ENCODE measurements at places on chromosomes 6 and 20.

DNA sequence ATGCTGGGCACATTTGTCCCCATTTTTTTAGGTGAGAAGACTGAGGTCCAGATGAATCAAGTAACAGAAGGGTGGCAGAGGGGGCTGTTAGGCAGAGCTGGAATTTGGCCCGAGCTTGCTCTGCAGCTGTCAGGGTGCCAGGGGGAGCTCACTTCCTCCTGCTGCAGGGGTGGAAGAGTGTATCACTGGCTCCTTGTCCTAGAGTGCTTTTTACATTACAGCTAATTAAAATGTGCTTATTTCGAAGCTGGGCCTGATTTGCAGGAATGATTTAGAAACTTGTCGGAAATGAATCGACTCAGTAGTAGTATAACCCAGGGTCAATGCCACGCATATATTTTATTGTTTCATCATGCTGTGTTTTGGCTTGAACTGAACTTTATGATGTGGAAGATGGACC is 11.1 kb downstream of the TOX2 start:
- no peak for DNase-seq

GRCh38 chr6:135087803-135088202 is 33.2 kb upstream of the HBS1L start:
- no peak for DNase-seq

- no peak for DNase-seq
Observed at GRCh38 chr6:548517-548916, 108.4 kb downstream of the HUS1B start.

DNA sequence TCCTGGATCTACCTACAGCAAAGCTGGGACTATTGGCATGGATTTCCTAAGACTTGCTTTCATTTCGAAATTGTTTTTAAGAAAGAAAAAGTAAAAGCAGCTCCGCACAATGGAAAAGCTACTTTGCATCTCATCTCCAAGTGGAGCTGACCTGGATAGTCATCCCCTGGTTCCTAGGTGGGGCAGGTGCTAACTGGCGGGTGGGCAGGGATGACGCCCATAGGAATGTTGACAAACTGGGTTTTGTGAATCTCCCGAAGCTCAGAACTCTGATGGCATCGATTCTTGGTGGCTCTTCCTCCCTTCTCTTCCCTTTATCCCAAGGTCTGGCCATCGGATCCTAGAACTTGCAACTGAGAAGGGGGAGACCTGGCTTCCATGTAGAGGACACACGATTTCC is 12.4 kb upstream of the EZR start:
- no peak for DNase-seq

- no peak for DNase-seq
Observed at GRCh38 chr20:62539198-62540045, 63.6 kb upstream of the GATA5 start.

DNA sequence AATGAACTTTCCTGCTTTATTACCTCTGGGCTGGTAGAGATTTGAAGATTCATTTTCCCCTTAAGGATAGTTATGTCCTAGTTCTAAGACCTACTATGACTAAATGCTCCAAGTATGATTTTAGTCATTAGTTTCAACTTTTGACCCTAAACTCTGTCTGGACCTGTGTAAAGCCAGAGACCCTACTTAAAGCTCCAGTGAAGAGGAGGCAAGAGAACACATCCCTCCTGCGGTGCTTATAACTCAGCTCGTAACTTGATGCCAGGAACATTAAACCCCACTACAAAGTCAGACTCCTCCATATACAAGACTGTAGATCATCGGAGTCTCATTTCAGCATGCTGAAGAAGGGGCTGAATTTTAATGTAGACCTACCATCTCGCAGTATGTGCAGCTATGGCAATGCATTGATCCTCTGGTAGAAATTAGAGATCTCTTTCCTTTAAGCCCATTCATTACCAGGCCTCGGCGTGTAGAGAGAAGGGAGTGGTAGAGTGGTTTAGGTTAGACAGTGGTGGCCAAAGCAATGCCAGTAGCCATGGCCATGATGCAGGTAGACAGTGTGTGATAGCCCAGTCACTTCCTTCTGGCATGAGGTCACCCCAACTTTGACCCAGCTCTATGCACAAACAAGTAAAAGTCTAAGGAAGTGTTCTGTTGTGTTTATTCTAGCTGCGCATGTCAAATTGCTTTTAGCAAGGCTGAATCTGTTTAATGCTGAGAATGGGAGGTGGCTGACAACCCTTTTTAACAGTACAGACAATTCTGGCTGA is 34.8 kb upstream of the MYB start:
- no peak for DNase-seq

DNA sequence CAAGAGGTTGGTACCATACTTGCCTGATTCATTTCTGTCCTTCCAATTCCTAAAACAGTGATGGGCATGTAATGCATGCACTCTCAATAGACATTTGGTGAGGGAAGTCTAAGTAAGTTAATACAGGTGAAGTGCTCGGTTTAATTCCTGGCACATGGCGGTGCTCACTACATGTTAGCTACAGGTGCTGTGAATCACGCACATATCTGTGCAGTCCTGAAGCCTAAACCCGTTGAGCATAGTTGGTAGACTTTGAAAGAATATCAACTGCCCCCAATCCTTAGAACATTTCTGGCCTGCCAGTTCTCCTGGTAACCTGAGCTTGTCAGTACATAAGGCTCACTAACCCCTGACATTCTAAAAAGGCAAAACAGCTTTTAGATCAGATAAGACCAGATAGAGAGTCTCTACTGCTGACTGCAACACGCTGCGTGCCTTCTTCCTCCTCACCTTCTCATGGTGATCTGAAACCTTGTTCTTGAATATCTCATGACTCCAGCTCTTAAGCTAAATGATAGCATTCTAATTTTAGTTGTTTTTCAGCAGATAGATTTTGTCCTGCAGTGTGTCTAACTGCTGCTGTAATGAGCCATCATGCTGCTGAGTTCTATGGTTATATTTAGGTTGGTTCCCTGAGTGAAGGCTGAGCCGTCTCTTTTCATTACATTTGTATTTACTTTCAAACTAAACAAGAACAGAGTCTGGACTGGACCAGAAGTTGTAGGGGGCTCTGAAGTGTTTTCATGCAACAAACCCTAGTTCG is 328.5 kb upstream of the QKI start:
- no peak for DNase-seq

DNA sequence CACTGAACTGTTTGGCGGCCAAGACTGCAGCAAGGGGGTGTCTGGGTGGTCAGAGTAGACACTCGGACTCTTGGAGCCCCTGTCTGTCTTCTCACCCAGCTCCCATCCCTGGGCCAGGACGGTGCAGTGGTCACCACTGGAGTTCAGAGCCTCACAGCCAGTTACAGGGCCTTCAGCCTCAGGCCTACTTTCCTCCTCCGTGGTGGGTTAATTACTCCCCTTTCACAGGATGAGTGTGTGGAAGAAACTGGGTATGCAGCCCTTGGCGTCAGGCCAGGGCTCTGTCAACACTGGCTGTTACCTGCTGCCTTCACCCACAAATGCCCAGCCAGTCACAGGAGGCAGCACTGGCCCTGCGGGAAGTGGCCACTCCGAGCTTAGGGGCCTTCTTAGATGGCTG is 1.8 kb upstream of the YTHDF1 start:
- DNase-seq, result no peak

- no peak for DNase-seq
Observed at GRCh38 chr6:145736661-145737144, 1.4 kb upstream of the EPM2A start.

DNA sequence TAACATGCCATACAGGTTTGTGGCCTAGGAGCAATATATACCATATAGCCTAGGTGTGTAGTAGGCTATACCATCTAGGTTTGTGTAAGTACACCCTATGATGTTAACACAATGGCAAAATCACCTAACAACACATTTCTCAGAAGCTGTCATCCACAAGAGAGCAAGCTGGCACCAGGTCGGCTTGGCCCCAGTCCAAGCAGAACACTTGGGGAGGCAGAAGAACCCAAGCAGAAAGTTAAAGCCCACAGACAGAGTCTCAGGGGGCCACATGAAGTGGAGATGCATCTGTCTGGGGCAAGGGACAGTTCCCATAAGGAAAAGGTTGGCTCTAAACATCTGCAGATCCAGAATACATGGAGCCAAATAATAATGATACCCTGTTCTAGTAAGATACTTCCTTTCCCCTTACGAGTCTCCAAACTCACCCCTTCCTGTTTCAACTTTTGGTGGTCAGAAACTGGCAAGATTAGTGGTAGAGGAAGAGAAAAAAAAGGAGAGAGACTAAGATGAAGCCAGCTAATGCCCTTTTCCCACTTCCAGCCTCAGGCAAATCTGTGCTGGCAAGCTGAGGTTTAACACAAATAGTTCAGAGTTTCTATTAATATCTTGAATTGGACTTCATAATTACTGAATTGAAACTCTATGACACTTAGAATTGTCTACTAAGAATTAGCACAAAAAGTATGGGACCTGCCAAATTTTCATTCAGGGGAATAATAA is 29.5 kb downstream of the TCF21 start:
- no peak for DNase-seq

DNA sequence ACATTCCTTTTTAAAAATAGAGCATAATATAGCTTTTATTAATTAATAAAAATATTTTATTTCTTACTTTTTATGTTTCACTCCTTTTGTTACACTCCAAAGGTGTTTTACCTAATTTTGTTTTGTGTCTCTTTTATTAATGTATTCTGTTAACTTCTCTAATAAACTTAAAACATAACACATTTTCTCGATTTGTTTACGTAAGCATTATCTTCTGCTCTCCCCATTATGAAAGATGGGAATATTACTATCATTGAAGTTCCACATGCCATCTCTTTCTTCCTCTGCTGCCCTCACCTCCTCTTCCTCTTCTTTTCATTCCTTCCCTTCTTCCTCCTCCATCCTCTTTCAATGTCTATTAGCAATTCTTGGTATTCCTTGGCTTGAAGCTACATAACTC is 85.0 kb upstream of the HCRTR2 start:
- DNase-seq, result no peak

GRCh38 chr6:107348224-107348623 is 111.1 kb downstream of the PDSS2 start:
- no peak for DNase-seq

DNA sequence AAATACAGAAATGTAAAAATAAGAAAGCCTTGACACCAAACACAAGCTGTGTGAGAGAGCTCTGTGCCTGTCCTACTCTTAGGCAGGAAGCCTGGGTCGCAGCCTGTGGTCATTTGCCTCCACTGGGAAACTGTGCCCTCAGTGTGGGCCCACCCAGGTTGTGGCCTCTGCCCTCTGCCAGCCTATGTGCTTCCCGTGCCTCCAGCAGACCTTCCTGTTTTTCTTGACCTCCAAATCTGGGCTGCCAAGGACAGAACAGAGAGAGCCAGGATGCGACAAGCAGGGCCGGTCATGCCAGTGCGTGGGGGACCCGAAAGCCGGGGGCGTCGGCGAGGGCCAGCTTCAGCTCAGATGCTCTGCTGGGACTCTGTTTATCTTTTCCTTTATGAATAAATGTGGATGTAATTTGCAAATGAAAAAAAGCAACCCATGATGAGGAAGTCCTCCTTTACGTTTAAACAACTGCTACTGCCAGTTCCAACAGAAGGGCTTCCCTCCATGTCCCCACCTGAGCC is 189.2 kb upstream of the EXOC2 start:
- no peak for DNase-seq

- DNase-seq, result no peak
Observed at GRCh38 chr20:62835931-62836861, 19.3 kb downstream of the COL9A3 start.

- no peak for DNase-seq
Observed at GRCh38 chr6:50288241-50288640, 238.5 kb upstream of the DEFB112 start.

DNA sequence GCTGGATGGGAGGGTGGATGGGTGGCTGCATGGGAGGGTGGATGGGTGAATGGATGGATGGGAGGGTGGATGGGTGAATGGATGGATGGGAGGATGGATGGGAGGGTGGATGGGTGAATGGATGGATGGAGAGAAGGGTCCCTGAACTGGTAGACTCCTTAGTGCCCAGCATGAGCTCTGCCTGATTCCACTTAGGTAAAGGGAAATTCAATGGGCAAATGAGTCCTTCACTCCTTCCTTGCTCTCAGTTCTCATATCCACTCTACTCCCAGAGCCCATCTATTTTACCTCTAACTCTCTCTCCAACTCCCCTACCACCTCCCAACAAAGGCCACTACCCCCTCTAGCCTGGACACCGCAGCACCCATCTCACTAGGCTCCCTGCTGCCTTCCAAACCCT is 29.2 kb upstream of the NOL4L start:
- DNase-seq, result no peak

- DNase-seq, result no peak
Observed at GRCh38 chr20:51763965-51764602, 4.1 kb downstream of the ATP9A start.

GRCh38 chr20:22418738-22419137 is 165.6 kb downstream of the FOXA2 start:
- no peak for DNase-seq

Measured in C1 segment of cervical spinal cord (tissue), 14 donors.